Frontal cortex (tissue), 4 donors: ENCODE measurements at places on chromosomes 1 and 21.

DNA sequence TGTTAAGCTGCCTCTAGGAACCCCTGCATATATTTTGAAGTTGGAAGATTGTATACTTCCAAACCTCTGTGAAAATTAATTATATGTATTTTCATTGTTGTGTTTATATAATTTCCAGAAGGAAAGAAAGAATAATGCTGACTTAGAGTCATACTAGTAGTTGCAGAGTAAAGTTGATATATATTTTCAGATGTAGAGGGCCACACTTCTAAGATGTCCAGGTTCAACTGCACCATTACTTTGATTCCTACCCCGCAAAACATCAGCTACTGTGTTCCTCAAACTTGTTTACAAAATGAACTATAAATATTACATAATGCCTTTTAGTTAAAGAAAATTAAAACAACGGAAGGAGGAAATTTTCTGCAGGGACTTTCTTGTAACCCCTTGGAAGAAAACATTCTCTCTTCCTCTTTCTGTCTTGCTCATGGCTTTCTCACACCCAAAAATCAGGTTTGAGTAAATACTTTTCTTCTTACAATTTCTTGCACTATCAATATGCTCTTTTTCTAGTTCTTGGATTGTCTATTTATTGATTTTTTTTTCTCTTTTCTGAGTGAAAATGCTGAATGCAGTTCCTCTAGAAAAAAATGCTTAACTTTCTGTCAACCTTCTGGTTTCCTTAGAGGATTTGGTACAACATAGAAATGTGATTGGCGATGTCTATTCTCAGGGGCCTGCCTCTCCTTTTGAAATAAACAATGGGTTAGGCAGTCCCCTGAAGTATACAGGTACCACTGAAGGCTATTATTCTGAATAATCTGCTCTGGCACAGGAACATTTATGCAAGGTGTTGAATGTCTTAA is 867.8 kb downstream of the TTLL7 start:
- DNase-seq, result no peak

DNA sequence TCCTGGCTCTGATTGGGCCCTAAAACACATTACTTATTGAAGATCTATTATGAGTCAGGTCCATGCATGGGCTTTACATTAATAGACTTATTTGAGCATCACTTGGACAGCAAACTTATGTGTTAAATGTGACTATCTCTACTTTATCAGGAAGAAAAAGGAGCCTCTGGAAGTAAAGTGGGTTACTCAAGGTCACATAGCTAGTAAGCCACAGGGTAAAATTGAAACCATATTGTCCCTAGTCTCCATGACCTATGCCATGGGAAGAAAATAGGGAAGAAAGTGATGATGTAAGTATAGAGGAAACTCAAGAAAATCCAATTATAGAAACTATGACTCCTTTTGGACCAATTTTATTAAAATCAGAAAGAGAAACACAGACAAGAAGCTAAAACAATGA is 555.3 kb downstream of the NUF2 start:
- no peak for DNase-seq

- no peak for DNase-seq
These were observed 76.0 kb upstream of the OLIG2 start for GRCh38 chr21:32949701-32950100.

DNA sequence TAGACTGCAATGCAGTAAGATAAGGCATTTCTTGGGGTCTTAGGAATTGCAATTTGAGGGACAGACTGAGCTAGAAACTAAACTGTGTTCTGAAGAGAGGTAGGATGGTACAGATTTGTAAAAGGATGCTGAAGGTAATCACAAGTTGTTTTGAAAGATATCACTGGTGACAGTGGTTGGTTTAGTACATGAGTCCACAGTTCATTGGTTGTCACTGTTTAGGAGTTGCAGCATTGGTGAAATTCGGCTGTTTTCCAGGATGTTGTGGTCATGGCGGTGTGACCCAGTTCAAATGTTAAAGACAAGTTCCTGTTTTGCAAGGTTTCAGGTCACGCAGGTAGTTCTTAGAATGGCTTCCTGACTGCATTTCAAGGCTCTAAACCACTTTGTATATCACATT is 292.8 kb upstream of the B3GALT2 start:
- DNase-seq, result no peak

DNA sequence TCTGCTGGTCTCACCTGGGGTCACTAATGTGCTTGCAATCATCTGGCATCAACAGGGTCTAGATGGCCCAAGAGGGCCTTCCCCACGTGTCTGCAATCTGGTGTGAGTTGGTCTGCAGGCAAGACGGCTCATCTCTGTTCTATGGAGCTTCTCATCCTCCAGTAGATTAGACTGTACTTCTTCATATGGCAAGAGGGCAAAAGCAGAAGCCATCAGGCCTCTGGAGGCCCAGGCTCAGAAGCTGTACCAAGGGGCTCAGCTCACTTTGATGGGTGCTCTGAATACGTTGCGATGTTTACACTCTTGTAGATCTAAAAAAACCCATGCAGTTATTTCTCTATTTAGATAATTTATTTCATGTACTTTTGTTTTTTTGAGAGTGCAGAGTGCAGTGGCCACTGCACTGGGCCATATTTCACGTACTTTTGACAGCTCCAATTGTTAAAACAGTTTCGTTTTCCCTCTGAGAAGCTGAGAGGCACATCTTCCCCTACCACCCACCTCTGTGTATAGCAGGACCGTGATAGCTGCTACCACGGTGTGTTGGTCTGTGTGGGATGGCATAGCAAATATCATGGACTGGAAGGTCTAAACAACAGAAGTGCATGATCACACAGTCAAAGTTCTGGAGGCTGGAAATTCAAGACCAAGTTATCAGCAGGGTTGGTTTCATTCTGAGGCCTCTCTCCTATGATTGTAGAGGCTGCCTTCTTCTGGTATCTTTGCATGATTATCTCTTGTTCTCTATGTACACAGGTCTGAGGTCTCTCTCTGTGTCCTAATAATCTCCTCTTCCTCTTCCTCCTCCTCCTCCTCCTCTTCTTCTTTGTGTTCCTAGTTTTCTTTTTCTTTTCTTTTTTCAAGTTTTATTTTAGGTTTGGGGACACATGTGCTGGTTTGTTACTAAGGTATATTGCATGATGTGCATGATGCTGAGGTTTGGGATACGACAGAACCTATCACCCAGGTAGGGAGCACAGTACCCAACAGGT is 17.0 kb downstream of the CITED4 start:
- no peak for DNase-seq

- no peak for DNase-seq
These were observed 36.3 kb downstream of the GLMN start for GRCh38 chr1:92262516-92262915.

GRCh38 chr1:11280719-11281376 is 7.8 kb downstream of the UBIAD1 start:
- no peak for DNase-seq

DNA sequence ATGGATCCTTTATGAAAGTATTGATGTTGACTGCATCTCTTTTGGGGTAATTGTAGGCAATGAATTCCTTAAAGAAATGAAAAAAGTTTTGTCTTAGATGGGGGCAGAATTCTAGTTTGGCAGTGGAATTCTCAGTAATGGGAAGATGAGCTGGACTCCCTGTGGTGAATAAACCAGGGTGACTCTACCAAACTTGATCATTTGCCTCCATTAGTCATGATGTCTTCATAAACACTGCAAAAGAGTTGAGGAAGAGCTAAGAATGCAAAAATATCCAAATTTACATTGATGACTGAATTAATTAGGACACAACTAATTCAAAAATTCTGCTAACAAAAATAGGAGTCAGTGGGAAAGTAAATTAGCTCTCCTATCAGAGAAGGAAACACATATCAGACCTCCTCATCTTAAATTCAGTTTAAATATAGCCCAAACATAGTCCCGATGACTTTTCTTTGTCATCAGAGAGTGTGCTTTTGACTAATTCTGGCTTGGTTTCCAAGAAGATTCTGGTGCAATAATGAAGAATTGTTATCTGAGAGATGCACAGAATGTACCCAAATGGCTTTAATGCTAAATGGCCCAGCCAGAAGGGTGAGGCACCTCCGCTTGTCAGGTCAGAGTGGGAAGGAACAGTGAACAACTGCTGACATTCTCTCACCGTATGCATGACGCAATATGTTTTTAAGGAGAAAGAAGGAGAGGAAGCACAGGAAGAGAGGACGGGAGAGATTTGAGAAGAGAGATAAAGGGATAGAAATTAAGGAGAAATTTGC is 525.1 kb downstream of the LMO4 start:
- no peak for DNase-seq

- DNase-seq, result no peak
These were observed 126.7 kb upstream of the SLC44A3 start for GRCh38 chr1:94693435-94693834.

DNA sequence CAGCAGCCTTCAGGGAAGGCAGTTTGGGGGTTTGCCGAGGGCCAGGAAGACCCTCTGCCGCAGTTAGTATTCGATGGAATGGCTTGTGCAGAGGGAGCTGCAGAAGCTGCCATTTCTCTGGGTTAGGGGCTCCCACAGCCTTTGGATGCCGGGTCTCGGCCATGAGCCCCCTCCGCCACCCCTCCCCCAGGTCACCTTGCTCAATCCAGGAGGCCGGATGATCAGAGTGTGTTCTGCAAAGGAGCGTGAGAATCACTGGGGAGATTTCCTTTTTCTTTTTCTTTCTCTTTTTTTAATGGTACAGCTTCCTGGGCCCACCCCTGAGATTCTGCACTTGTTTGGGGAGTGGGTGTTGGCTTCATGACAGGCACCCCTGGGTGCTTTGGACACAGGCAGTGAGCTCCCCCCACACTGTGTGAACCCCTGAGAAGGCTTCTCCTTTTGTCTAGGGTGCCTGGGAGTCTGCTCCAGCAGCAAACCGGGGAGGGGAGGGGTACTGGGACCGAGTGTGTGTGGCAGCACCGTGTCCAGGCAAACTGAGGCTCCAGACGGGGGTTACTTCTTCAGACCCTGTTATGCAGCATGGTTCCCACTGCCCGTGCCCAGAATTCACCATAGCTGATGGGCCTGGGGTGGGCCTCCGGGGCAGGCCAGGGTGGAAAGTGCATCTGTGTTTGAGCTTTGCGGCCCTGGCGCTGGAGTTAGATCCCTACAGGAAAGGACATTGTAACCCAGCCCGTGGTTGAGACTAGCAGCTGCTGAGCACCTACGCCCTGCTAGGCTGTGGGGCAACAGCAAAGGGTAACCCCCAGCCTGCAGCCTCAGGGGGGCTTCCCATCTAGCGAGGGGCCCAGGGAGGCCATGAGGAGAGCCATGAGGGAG is 18.5 kb downstream of the TNFRSF1B start:
- no peak for DNase-seq

DNA sequence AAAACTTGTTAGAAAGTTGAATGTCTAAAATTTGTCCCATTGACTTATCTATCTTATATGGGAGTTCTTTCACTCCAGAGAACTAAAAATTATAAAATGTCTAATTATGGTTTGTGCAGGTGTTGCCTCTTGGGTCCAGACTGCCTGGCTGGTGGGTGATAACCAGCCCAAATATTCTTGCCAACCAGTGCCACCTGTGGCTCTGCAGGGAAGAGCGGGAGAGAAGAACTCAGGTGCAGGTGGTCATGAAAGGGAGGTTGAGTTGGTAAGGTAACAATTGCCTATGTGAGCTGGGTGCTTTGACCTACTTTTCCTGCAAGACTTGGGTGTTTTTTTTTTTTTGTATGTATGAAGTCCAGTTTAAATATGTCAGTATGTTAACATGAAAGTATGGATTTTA is 10.2 kb downstream of the RPS6KC1 start:
- DNase-seq, result no peak

DNA sequence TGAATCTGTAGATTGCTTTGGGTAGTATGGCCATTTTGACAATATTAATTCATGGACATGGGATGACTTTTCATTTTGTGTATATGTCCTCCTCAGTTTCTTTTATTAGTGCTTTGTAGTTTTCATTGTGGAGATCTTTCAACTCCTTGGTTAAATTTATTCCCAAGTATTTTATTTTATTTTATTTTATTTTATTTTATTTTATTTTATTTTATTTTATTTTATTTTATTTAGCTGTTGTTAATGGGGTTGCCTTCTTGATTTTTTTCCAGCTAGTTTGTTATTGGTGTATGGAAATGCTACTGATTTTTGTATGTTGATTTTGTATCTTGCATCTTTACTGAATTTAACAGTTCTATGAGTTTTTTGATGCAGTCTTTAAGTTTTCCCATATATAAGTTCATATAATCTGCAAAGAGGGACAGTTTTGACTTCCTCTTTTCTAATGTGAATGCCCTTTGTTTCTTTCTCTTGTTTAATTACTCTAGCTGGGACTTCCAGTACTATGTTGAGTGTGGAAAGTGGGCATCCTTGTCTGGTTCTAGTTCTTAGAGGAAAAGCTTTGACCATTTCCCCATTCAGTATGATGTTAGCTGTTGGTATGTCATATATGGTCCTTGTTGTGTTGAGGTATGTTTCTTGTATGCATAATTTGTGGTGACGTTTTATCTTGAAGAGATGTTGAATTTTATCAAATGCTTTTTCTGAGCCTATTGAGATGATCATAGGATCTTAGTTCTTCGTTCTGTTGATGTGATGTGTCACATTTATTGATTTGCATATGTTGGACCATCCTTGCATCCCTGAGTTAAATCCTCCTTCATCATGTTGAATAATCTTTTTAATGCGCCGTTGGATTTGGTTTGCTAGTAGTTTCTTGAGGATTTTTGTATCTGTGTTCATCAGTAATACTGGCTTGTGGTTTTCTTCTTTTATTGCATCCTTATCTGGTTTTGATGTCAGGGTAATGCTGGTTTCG is 14.3 kb downstream of the CEPT1 start:
- DNase-seq, result no peak

DNA sequence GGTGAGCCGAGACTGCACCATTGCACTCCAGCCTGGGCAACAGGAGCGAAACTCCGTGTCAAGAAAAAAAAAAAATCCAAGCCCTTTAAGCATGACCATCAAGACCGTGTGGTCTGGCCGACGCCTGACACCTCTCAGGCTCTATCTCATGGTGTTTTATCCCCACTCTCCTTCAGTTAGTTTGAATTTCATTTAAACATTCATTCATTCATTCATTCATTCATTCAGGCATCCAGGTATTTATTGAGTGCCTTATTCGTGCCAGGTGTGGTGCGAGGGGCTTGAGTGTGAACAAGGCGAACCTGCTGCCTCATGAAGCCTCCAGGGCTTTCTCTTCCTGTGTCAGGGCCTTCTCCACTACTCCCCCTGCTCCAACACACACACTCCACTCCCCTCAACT is 22.6 kb upstream of the OPRD1 start:
- DNase-seq, result no peak
